ENCODE measurements at places on chromosomes 3 and 15.

DNA sequence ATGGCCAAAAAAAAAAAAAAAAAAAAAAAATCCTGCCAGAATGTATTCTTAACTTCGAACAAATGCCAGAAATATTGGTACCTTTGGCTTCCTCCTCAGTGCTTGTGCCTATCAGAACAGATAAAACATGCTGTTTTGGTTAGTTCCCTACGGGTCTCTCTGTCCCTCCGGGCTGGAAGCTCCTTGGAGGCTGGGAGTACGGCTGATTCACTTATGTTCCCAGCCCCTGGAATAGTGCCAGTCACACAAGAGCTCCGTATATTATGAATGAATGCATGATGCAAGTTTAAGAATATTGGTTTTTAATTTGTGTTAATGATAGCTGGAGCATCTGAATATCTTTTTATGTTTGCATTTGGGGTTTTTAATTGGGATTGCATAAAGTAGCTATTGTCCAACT, 44.0 kb downstream of the NR2F2 start:
- no peak for DNase-seq

DNA sequence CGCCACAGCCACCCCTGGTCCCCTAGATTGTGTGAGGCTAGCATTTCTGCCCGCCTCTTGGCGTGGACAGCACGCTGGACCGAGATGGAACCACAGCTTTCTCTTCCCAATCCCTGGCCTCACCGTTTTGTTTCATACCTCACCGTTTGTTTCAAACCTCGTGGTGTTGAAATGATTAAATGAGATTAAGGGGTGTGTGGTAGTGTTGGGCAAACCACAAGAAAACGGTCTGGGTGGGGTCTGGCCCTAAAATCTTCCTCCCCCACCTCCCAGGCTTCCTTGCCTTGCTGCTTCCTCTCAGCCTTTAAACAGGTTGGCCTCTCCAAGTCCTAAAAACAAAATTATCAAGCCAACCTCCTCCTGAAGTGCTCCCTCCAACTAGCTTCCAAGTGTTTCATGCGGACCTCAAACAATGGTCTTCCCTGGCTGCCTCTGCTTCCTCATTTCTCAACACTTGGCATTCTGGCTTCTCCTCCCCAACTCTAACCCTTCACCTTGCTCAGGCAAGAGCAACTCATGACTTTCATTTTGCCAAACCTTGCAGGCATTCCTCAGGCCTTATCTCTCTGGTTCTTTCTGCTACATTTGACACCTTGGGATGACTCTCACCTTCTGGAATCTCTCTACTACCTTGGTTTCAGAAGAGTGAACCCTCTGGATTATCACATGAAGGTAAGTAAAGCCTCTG, 1.4 kb upstream of the ATP13A3 start:
- no peak for DNase-seq

DNA sequence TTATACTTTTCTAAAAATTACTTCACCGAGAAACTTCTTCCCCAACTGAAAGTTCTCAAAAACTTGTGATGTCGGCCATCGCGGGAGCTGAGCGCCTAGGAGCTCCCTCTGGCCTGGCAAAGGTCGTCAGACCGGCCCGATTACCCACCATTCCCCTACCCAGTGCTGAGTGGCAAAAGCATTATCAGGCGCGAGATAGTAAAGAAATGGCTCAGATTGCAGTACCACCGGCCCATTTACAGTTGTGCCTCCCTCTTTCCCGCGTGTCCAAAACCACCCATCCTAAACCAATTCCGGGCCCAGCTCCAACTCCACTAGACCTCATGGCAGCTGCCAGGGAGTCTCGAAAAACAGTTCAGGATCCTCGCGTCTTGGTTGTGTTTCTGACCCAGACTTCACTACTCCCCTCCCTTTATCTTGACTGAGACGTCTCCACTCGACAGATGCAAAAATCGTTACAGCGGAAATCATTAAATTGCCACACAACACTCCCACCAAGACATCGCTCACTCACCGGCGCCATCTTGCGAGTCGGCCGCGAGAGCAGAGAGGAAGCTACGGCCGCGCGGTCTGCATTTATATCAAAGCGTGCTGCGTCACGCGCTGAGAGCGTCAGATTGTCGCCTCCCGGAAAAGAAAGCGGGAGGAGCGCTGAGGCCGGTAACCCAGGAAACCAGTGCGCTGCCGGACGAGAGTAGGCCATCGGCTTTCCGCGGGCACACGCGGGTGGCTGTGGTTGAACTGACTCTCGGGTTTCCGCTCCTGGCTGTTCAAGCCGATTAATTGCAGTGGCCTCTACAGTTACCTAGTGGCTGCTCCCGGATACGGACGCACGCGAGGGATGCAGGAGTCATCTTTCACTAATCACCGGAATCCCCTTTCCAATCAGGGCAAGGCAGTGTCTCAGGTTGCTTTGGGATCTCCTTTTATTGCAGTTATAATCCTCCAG, at the start of gene RPL22L1:
Gene RPL22L1 (minus strand): TSS at position 551 of the 949 bp plus-strand sequence. CDS start 28 bp downstream, at position 523.
- DNase-seq, result peak; percentile 95

GRCh38 chr15:83837945-83838571, 184.1 kb downstream of the ADAMTSL3 start:
- DNase-seq, result peak; percentile 44

DNA sequence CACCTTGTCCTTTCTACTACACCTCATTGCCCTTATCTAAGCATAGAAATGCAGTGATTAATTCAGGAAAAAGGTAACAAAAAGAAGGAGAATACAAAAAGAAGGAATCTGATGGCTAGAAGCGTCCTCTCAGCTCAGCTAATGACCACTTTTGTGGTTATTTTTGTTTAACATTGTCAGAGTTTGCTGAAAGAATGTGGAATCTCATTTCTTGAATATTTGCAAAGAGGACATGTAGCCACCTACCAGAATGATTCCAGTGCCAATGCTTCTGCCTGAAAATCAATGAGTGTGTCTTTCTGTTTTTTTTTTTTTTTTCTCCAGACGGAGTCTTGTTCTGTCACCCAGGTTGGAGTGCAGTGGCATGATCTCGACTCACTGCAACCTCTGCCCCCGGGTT, 24.5 kb downstream of the NANOGP8 start:
- DNase-seq, result no peak

DNA sequence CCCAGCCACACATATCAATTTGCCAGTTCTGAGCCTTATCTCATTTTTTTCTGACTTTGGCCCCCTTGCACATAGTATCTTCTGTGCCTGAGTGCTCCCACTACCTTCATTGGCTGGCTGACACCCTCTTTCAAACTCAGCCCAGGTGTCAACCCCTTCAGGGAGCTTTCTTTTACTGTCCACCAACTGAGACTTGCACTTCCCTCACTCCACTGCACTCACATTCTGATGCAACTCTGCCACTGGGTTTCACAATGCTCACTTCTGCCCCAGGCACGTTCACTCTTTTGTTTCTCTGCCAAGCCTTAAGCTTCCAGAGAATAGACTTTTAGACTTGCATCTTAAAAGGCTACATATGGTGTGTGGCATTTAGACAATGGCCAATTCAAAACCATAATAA, 101.5 kb upstream of the CBLB start:
- DNase-seq, result no peak

- DNase-seq, result no peak
These were observed 213.0 kb downstream of the MEIS2 start for GRCh38 chr15:36887214-36887961.

DNA sequence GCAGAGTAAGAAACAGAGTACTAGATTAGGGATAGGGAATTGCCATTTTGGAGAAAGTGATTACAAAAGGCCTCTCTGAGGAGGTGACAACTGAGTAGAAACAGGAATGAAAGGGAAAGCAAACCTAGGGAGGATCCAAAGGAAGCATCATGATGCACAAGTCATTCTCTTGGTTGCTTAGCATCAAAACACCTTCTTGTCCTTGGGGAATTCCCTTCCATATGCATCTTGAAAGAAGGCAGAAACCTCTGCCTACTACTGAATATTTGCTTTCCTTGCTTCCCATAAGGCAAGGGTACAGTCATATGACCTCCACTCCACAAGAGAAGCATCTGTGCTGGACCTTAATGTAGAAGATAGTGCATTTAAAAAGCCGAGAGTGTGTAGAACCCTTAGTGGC, 24.1 kb downstream of the GABPB1 start:
- no peak for DNase-seq

GRCh38 chr3:177133860-177134815, 63.1 kb downstream of the TBL1XR1 start:
- no peak for DNase-seq

GRCh38 chr3:173624086-173624485, 226.5 kb downstream of the NLGN1 start:
- no peak for DNase-seq

DNA sequence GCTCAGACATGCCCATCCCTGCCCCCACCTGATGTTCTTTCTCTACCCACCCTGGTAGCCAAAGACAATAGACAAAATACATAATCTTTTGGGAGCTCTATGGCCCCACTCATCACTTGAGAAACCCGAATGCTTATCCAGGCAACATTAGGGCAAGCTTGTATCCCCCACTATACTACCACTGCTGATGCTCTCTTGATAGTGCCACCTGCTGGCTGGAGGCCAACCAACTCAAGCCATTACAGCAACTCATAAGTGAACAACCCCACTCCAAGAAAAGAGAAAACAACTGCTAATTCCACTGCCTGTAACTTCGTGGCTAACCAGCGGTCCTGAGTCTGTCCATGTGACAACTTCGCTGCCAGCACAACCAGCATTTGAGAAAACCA, 342.5 kb upstream of the TGFBR2 start:
- DNase-seq, result no peak

DNA sequence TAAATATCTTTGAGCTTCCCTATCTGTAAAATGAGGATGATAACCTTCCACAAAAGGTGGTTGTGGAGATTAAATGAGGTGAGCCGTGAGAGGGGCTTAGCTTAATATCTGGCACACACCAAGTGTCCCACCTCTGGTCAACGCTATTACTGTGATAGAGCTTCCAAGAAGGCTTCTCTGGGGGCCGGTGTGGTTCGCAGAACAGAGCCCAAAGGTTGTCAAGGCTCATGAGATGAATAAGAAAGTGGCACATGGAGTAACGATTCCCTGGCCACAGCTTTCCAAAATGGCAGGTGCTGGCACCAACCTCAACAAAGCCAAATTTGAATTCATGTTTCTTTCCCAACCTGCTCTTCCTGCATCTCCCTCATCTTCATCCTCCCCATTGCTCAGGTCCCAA, 10.4 kb downstream of the KY start:
- no peak for DNase-seq

- peak; percentile 98 for DNase-seq
These were observed 209.4 kb upstream of the CD96 start for GRCh38 chr3:111332488-111333080.
